T follicular helper cell (primary cell): ENCODE measurements at places on chromosomes 5 and 9.

DNA sequence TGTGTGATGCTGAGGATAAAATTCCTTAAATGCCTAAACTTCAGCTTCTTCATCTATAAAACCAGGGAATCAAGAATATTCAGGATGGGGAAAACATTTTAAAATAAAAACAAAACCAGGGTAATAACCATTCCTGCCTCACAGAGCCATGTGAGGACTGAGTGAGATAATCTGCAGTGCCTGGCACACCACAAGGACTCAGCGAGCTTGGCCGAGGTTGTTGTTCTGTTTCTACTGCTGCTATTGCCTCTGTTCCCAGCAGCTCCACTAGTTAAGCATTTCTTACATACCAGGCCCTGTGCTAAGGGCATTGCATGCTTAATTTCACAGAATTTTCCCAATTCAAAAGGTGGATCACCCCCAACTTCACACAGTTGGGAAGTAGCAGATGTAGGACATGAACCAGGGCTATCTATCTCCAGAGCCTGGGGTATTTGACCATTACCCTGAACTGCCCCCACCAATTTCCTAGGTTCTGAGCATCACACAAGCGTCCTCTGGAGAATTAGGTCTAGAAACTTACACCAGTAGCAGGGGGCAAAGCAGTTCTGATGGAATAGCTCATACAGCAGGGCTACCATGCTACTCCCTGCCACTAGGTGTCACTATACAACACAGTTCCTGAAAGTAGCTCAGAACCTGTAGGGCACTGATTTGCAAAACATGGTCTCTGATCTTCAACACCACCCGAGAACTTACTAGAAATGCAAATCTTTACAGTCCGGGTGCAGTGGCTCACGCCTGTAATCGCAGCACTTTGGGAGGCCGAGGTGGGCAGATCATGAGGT is 74.3 kb downstream of the LRSAM1 start:
- DNase-seq: no peak

- no peak for DNase-seq
These were observed 37.5 kb upstream of the SHB start for GRCh38 chr9:38106488-38106887.

GRCh38 chr5:88707216-88707965 is 175.6 kb downstream of the MEF2C start:
- no peak for DNase-seq

GRCh38 chr5:158737536-158738027 is 362.1 kb downstream of the EBF1 start:
- DNase-seq: no peak

- no peak for DNase-seq
These were observed 1.9 kb downstream of the LRRC19 start for GRCh38 chr9:27003426-27004077.
